ENCODE measurements at places on chromosomes 3 and 15.

DNA sequence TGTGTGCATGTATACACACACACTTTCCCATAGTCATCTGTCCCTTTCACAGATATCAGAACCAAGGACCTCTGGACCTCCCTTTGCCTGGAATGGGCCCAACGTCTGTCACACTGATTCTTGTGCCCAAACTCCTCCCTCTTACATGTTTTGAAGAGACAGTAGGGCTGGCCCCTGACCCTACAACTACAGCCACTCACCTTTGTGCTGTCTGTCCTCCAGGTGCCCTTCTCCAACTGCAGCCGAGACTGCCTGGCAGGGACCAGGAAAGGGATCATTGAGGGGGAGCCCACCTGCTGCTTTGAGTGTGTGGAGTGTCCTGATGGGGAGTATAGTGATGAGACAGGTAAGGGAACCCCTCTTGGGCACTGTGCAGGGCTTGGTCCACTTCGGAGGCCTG, 43.2 kb upstream of the CSTA start:
- no peak for DNase-seq

DNA sequence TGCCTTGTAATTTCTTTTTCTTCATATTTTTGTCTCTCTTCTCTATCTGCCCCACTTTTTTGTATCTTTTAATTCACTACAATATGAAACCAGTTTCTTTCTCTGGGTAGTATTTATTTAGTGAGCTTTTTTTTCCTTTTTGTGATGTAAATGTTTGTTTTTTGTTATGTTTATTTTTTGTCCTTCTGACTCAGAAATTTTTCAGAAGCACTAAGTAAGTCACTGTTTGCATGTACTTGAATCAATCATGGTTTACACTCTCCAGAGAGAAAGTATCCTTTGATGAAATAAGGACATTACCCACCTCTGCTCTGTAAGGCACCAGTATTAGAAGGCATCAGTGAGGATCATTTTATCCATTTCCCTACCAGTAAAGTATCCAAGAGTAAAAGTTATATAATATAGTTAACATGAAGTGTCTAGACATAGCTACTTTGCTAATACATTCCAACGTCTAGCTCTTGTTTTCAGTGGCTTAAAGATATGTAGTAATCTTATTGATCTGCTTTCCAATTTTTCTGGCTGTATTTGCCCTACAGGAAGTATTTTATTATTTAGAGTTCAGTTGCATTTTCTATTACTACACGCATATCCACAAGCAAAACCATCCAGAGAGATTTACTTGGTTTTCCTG, 25.4 kb downstream of the FILIP1L start:
- DNase-seq: no peak

DNA sequence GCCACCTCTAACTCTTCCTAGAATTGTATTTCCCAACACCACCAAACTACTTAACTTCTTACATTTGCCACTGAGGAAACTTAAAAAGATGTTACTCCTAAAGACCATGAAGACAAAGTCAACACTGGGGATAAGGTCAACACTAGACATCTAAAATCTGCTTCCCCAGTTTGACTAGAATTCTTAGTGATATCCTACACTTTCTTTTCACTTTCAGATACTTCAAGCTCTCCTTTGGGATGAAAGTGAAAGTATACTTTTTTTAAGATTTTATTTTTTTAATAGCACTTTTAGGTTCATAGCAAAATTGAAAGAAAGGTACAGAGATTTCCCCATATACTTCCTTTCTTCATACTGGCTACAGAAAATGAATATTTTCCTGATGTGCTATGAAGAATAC, 32.6 kb downstream of the GOLIM4 start:
- no peak for DNase-seq

DNA sequence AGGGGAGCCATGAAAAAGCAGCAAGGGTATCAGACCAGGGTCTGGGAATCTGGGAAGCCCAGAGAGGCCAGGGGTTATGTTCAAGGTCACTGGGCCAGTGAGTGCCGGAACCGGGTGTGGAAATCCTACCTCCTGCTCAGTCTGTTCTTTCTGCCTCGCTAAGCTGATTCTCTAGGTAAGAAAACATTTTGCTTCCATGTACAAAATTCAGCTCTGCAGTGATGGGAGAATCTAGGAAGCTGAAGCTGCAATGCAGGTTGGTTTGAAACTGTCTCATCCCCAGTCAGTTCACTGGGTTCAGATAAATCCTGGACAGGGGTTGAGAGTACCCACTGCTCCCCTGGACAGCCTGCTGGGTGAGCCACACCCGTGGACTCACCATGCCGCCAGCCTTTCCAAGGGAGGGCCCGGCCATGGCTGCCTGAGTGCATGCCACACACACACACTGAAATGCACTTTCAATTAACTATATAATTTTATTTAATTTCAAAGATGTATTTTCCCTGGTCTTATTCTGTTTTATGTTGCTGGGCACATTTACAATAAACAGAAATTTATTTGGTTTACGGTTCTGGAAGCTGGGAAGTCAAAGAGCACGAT, 108.4 kb downstream of the CORO2B start:
- DNase-seq: no peak

GRCh38 chr3:141065258-141065657, 14.1 kb downstream of the SPSB4 start:
- DNase-seq: no peak

- no peak for DNase-seq
These were observed 908 bp downstream of the CCNB2 start for GRCh38 chr15:59105854-59106253.

DNA sequence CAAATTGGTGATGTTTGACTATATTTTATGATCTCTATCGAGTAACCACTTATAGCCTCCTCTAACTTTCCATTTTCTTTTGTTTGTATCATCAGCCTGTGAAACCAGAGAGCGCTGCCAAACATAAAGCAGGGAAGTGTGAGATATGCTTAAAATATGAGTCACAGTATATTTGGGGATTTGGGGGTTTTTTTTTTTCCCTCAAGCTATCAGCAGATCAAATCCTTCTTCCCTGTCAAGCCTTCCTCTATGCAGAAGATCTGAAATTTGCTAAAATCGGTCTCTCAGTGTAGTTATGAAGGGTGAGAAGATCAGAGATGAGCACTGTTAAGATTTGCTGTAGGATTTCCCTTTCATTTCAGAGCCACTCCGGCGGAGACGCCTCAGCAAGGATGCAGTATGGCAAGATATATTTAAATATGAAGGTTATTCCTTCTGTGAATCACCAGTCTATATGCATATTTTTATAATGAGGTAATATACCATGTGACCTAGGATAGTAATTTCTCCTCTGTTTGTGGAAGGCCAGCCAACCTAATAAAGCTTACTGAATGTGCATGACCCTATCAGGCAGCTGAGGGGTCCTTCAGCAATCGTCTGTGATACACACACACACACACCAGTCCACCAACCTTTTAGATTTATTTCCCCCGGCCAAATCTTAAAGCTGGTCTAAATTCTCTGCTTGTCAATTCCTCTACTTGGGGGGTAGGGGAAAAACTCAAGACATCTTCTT, 474.1 kb downstream of the FOXP1 start:
- no peak for DNase-seq

DNA sequence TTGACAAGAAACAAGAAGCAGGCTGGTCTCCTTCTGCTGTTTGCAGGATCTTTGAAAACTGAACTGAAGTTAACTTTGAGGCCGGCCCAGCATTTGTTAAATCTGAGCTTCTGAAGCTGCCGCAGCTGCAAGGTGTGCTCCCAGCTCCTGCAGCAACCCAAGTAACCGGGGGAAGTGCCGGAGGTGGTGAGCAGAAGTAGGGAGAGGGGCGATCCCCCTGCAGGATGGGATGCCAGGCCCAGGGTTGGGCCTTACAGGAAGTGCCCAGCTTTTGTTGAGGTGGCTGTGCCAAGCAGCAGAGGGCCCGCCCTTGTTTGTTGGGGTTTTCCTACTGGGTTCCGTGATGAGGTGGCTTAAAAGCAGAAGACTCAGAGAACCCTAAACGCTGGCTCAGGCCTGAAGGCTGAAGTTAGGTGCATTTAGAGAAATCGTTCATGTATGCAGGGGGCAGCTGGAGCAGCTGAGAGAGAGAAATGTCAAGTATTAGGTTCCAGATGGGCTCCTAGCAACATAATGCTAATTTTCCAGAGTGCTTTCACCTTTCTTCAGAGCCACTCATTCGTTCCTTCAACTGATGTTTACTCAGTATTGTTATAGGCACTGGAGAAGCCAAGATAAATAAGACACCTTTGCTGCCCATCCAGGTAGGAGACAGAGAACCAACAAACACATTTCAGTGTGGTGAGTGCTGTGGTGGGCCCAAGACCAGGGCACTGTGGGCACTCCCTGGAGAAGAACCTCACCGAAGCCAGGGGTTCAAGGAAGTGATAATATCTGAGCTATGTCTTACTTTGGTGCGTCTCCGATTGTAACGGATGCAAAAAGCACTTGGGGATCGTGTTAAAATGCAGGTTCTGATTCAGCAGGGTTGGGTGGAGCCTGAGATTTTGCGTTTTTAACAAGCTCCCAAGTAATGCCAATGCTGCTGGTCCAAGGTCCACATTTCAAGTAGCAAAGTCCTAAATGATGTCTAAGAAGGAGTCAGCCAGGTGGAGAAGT, 42.2 kb upstream of the PLCL2 start:
- DNase-seq: no peak

DNA sequence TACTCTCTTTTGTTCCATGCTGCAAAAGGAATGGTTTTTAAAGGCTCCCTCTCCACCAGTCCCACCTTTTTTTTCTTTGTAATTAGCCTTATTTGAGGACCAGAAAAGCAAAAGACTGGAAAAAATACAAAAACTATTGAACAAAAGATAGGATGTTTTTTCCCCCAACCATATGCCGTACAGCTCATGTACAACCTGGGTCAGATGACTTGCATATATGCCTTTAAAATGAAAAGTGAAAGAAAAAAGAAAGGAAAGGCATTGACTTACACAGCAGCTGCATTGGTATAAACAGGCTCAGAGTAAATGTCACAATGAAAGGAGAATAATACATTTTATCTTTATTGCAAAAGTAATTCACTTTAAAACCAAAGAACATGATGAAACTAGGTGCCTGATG, 69.5 kb upstream of the CMC1 start:
- DNase-seq: no peak

DNA sequence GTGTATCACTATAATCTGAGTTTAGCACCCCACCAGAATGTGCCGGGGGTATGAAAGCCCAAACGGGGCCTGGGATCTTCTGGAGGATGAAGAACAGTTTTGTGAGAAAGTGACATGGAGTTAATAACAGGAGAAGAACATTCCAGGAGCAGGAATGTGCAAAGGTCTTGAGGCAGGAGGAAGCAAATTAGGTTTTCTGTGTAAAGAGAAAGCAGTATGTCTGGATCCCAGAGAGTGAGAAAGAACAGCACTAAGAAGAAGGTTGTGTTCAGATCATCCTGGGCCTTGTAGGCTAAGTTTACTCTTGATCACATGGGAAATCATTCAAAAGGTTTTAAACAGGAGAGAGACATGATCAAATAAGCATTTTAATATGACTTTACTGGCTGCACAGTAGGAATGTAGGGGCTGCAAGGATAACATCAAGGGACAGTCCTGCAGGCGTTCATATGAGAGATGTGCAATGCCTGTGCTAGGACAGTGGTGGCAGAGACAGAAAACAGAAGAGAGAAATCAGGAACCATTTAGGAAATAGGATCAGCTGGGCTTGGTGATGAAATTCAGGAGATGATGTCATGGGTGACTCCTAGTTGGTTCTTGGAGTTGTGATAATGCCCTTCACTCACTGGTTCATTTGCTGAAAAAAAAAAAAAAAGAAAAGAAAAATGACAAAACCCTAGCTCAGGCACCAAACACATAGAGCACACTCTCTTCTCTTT, 113.5 kb downstream of the TNIK start:
- no peak for DNase-seq

- DNase-seq: no peak
These were observed 9.1 kb upstream of the RASGRF1 start for GRCh38 chr15:79099692-79100091.

DNA sequence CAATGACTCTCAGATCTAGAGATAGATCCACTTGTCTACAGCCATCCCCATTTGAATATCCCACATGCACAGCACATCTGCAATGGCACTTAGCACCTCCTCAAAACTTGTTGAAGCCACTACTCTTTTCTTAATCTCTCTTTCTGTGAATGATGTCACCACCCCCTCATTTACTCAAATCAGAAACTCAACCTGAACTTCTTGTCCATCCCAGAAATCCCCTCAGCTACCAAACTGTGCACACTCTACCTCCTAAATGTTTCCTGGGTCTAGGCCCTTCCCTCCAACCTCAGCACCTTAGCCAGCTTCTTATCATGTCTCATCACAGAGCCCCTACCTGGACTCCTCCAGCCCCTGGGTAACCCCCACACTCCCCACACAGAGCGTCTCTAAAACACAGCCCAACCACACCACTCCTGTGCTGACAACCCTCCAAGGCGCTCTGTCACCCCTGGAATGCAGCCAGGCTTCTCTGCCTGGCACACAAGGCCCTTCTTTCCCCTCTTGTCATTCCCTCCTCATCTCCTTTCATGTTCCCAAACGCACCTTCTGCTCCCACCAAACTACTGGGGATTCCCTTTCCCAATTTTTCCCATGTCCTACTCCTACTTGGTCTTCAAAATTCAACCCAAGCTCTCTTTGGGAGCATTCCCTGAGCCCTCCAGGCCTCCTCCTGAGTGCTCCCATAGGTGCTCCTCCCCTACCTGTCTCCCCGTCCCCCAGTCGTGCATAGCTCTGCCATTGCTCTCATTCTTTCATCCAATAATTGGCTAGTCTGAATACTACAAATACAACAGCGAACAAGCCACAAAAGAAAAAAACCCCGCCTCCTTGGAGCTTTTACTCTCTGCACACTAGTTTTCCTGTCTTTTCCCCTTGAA, 39.8 kb upstream of the ZBTB38 start:
- DNase-seq: no peak

- DNase-seq: no peak
These were observed 75.6 kb downstream of the BFSP2 start for GRCh38 chr3:133475245-133476010.

- no peak for DNase-seq
These were observed 84.3 kb downstream of the HERC1 start for GRCh38 chr15:63749330-63749942.

DNA sequence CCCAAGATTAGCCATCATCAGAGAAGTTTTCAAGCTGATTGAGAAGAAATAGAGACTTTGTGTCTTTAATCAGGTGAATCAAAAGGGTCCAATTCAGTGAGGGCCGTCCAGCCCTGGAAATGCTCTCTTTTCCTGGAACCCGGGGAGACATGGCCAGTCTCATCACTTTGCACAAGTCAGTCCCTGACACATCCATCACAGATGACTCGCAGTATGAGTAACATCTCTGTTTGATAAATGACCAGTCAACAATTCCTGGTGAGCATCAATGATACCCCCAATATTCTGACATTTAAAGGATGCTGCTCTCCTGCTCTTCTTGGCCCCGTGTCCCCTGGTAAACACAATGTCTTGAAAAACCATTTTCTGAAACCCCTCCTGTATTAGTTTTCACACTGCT, 26.7 kb downstream of the C3orf20 start:
- DNase-seq: no peak

Measured in substantia nigra (tissue), 51 donors.